ENCODE measurements at places on chromosomes 16 and 17. TPM values are rescaled to one million over a fixed set of nuclear protein-coding genes. Genes with fewer than 3 reads are reported as not detected.
A peak's percentile ranks its signal among the peaks of the same experiment; 100 is the strongest.

- no peak for DNase-seq
- H3K27me3 ChIP-seq, result no peaks in the 10 kb centered on the region
- H3K4me1 ChIP-seq, result no peaks in the 10 kb centered on the region
- no peak overlapping the region for H3K27ac ChIP-seq
Observed at GRCh38 chr17:55450232-55450825, 28.7 kb upstream of the MMD start.

- H3K27me3 ChIP-seq, result no peaks in the 10 kb centered on the region
- H3K4me3 ChIP-seq, result no peak overlapping the region
- no peaks in the 10 kb centered on the region for H3K36me3 ChIP-seq
- H3K27ac ChIP-seq, result no peak overlapping the region
- H3K4me1 ChIP-seq, result no peaks in the 10 kb centered on the region
Observed at GRCh38 chr16:473046-474043, 47.9 kb downstream of the RAB11FIP3 start.

- H3K27ac ChIP-seq, result peak overlapping the region; percentile 87
- no peaks in the 10 kb centered on the region for H3K36me3 ChIP-seq
- no peak overlapping the region for H3K4me3 ChIP-seq
- no peaks in the 10 kb centered on the region for H3K27me3 ChIP-seq
- no peak for DNase-seq
- peaks cover 37% of the 10 kb centered on the region for H3K4me1 ChIP-seq
Observed at GRCh38 chr16:85201574-85201973, 89.3 kb upstream of the CIBAR2 start.

- no peaks in the 10 kb centered on the region for H3K27me3 ChIP-seq
- no peak overlapping the region for H3K27ac ChIP-seq
- H3K4me3 ChIP-seq, result peak overlapping the region; percentile 78
- peaks cover 27% of the 10 kb centered on the region for H3K4me1 ChIP-seq
Observed at GRCh38 chr16:9096416-9096952, 5.0 kb downstream of the HAPSTR1 start.

GRCh38 chr17:70307430-70308225 is 138.3 kb downstream of the KCNJ2 start:
- H3K36me3 ChIP-seq, result no peaks in the 10 kb centered on the region
- no peaks in the 10 kb centered on the region for H3K27me3 ChIP-seq
- H3K27ac ChIP-seq, result no peak overlapping the region
- H3K4me3 ChIP-seq, result no peak overlapping the region

DNA sequence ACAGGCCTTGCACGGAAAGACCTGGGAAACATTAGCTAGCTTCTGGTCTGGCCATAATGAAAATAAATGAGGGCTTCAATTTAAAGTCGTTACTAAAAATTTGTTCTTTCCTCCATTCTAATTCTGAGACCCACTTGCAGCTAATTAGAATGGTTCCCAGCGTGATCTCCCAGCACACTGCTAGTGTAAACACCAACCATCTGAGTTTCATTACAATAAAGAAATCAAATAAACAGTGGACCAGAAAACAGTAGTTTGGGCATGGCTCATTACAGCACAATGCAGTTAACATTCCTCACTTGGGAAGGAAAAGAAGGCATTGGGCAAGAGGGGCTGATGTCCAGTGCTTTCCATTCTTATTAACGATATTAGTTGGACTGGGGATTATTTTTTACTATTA is 410.9 kb upstream of the SOX9 start:
- H3K27me3 ChIP-seq, result no peaks in the 10 kb centered on the region
- DNase-seq, result no peak
- H3K4me1 ChIP-seq, result no peaks in the 10 kb centered on the region
- no peak overlapping the region for H3K4me3 ChIP-seq

DNA sequence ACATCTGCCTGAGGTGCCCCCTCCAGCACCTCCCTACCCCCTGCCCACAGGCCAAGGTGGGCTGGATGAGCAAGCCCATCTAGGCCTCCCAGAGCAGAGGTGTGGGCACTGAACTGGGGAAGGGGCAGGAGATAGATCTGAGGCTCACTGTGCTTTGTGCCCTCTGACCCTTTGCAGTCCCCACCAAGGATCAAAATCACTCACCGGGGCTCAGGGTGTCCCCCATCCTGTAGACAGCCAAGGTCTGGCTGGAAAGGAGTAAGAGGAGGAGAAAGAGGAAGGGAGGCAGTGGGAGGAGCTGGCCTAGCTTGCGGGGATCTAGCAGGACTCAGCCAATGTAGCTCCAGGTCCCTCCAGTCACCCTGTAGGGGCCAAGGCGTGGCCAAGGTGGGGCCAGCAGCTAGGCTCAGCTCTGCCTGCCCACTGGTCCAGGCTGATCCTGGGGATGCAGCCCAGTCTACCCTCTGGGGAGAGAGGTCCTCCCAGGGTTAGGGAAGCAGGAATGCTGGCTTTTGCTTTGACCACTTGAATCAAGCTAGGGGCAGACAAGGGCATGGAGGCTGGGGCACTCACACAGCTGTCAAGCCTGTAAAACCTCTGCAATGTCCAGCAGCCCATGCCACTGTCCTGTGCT is 1.8 kb downstream of the SLC12A4 start:
- peak overlapping the region; percentile 98 for H3K27ac ChIP-seq
- peak overlapping the region; percentile 79 for H3K4me3 ChIP-seq
- peaks cover 18% of the 10 kb centered on the region for H3K36me3 ChIP-seq
- peak; percentile 78 for DNase-seq
- peaks cover 49% of the 10 kb centered on the region for H3K4me1 ChIP-seq
- no peaks in the 10 kb centered on the region for H3K27me3 ChIP-seq

GRCh38 chr17:63714550-63715277 is 14.8 kb upstream of the LIMD2 start:
- peak; percentile 50 for DNase-seq
- no peaks in the 10 kb centered on the region for H3K4me1 ChIP-seq
- peaks cover 49% of the 10 kb centered on the region for H3K36me3 ChIP-seq
- H3K4me3 ChIP-seq, result no peak overlapping the region
- H3K27me3 ChIP-seq, result no peaks in the 10 kb centered on the region
- no peak overlapping the region for H3K27ac ChIP-seq

SPATA32 gene
- total RNA-seq, result not detected

GPR139 gene
- total RNA-seq, result not detected

PPP1R27 gene
- total RNA-seq, result not detected

ALDH3A2 gene
- total RNA-seq, result 189 TPM

KRTAP4-3 gene
- not detected for total RNA-seq

RPS2 gene
- total RNA-seq, result 2,866 TPM

HOXB1 gene
- total RNA-seq, result not detected

Measured in ascending aorta (tissue), 2 donors.